Dermis blood vessel endothelial cell (primary cell): ENCODE measurements at places on chromosomes 1 and 21. TPM values are rescaled to one million over a fixed set of nuclear protein-coding genes. Genes with fewer than 3 reads are reported as not detected.

The RABGAP1L gene
- 36.2 TPM in 2 replicates for total RNA-seq

The KLHDC7A gene
- total RNA-seq: 0.05 and 0.17 TPM in 2 replicates

The SPTA1 gene
- 2.0 and 3.1 TPM in 2 replicates for total RNA-seq

The FCGR3A gene
- total RNA-seq: not detected in 2 replicates

The S100A12 gene
- not detected in 2 replicates for total RNA-seq

The CCDC27 gene
- not detected in 2 replicates for total RNA-seq

The NBPF10 gene
- total RNA-seq: 0.28 and 0.34 TPM in 2 replicates

The ANKRD35 gene
- 0.09 and 0.17 TPM in 2 replicates for total RNA-seq

The HSD3B1 gene
- total RNA-seq: not detected in 2 replicates

The PHLDA3 gene
- 29.4 and 56.3 TPM in 2 replicates for total RNA-seq

The B3GALT2 gene
- 2.9 and 4.4 TPM in 2 replicates for total RNA-seq

The EXTL1 gene
- total RNA-seq: not detected in 2 replicates

The RALGPS2 gene
- 38.5 and 57.9 TPM in 2 replicates for total RNA-seq

The ZNF593 gene
- 8.0 and 25.0 TPM in 2 replicates for total RNA-seq

The KRTAP13-1 gene
- total RNA-seq: not detected in 2 replicates

The CADM3 gene
- total RNA-seq: under 0.01 and 0.09 TPM in 2 replicates

The TENT5C gene
- 0.51 and 0.98 TPM in 2 replicates for total RNA-seq

The KPRP gene
- not detected in 2 replicates for total RNA-seq

The IQCC gene
- 1.0 and 1.2 TPM in 2 replicates for total RNA-seq

The FAM20B gene
- total RNA-seq: 27.4 and 45.2 TPM in 2 replicates

The OR2T12 gene
- total RNA-seq: not detected in 2 replicates

The SIPA1L2 gene
- total RNA-seq: 11.1 and 25.7 TPM in 2 replicates

The PDXK gene
- 47.0 and 87.4 TPM in 2 replicates for total RNA-seq

The SLAMF7 gene
- not detected in 2 replicates for total RNA-seq

The ZRANB2 gene
- 32.9 and 33.2 TPM in 2 replicates for total RNA-seq

The C1QTNF12 gene
- 0.17 and 0.56 TPM in 2 replicates for total RNA-seq

The PLA2G2C gene
- not detected in 2 replicates for total RNA-seq

The MROH9 gene
- not detected in 2 replicates for total RNA-seq

The LCK gene
- total RNA-seq: 0.09 and 0.17 TPM in 2 replicates

The LAPTM5 gene
- total RNA-seq: 23.1 and 39.9 TPM in 2 replicates

The KCNK2 gene
- total RNA-seq: under 0.01 TPM in 1 of 2 replicates, not detected in the other

The SPRR2A gene
- total RNA-seq: not detected in 2 replicates
